Activated naive CD8-positive, alpha-beta T cell treated with anti-CD3 and anti-CD28 coated beads, Interleukin-2, amount 50 U/mL, for 16 hours (primary cell): ENCODE measurements at places on chromosomes 1 and 21.

GRCh38 chr21:36698385-36698980 lies 432 bp upstream of the SIM2 start:
- DNase-seq = no peak

DNA sequence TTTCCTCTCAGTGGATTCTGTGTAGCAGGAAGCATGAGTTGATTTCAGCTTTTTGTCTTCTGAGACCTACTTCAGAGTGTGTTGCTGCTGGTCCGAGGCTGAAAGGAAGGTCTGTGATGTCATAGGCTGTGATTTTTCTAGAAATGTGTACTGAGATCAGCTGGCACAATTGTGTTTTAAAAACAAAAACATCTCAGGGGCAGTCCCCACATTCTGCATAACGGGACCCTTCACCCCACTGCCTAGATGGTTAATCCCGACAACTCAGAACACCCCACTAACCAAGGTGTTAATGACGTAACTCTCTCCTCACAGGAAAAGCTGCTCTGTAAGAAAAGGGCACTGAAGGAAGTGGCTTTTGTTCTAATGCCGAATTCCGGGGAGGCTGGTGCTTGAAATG lies 59.8 kb upstream of the PPP2R5A start:
- DNase-seq = no peak

- DNase-seq = no peak
Observed at GRCh38 chr1:162726555-162726954, 63.9 kb upstream of the HSD17B7 start.

DNA sequence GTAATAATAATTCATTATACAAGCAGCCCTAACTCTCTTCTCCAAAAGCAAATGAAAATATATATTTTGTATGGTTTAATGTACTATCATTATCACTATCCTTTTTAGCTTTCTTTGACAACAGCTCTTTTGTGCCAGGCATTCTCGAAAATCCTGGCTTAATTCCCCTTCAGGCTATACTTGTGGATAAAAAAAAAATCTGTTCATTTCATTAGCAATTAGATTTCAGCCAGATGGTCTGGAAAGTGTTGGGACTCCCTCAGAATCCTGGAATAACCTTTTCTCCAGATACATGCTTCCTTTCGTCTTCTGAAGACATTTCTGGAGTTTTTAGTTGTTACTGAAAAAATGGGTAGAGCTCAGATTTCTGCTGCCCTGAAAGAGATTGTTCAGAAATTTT lies 83.4 kb upstream of the PLPPR4 start:
- DNase-seq = no peak

DNA sequence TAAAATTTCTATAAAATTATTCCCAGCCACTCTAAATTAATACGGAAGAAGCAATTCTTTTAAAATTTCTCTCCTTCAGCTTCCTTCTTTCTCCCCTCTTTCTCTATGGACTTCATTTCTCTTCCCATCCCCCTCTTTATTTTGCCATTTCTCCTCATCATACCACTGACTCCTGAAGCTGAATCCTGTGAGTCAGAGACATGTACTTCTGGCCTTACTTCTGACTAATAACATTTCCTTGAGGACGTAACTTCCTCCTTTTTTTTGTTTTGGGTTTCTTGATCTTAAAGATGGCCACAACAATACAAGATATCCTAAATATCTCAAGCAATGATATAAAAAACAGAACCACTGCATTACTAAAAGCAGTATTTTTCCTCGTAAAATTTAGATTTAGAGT lies 63.6 kb upstream of the DENND1B start:
- DNase-seq = no peak

GRCh38 chr1:236063919-236064673 lies 794 bp downstream of the NID1 start:
- no peak for DNase-seq

GRCh38 chr1:214549604-214550003 lies 1.8 kb downstream of the PTPN14 start:
- DNase-seq = no peak

DNA sequence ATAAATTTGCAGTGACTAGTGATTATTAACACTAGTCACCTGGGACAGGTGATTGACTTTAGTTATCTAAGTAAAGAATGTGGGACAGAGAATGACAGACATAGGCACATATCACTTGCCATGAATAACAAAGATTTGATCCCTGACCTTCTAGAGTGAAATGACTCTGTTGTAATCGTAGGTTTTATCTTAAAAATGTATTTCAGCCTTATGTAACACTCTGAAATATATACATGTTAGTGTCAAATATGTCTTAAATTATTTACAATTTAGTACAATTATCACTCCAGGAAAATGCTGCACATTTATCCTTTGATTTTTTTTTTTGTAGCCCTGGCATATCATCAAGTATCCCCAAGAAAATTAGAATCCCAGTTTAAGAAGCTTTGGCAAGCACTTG lies 186.4 kb upstream of the PTGFR start:
- DNase-seq = no peak

DNA sequence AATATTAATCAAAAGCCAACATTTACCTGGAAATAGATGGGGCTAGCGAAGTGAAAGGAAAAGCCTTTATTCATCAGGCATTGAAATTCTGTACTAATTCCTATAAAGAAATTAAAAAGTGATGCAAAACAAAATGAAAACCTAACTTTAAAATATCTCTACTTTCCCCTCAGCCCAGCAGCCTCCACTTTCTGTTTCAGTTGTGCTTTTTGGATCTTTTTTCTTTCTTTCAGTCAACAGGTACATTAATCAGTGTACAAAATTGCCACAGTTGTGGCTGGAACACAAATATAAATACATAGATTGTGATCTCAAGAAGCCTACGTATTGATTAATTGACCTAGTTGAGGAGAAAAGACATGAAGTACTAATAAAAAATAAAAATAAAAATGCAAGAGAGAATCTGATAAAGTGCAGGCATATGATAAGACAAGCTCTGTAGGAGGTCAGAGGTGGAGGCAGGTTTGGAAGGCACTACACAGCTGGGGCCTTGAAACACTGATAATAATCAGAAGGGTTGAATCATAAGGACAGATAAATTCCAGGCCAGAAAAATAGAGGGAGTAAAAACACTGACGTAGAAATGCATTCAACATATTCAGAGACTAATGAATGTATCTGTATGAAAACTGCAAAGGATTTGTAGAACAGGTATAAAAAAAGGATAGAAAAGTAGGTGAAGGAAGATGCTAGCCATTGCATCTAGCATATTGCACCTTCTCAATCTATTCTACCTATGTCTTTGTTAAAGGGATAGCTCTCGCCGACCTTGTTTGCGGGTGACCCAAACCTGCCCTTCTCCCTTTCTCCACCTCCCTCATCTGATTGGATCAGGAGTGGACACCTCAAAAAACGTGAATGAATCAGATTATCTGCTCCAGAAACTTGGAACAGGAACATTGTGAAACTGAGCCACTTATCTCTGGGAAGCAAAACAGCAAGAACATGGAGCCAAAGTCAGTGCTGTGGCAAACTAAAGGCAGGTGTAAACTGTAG lies 607.8 kb upstream of the ADGRL2 start:
- no peak for DNase-seq

- no peak for DNase-seq
Observed at GRCh38 chr1:19010503-19010902, 54.0 kb upstream of the IFFO2 start.

- no peak for DNase-seq
Observed at GRCh38 chr1:229869687-229870086, 197.4 kb upstream of the GALNT2 start.

- DNase-seq = no peak
Observed at GRCh38 chr1:9737057-9737456, 85.5 kb downstream of the PIK3CD start.

- DNase-seq = no peak
Observed at GRCh38 chr1:168949672-168950071, 156.8 kb upstream of the ATP1B1 start.

DNA sequence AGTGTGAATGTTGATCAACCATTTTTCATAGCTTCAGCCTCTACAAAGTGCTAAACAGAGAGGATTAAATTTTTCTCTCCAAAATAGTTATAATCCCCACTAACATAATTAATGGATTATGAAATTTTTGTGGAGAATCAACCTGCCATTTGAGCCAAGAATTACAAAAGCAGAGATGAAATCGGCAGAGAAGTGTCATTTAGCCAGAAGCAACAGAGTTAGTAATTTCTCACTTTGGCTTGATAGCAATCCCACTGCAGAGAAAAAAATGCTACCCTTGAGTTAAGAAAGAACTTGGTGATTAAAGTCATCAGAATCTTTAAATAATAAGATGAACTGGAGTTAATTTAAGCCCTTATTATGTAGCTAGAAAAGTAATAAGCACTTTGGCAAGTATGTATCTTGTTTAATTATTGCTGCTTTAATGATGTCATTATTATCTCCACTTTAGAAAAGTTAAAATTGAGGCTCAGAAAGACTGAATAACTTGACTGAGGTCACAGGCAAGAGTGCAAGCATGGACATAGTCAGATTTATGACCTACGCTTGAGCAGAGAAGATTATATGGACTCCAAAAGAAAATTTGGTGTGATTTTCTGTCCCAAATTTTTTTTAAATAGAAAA lies 37.3 kb downstream of the RGS4 start:
- no peak for DNase-seq

DNA sequence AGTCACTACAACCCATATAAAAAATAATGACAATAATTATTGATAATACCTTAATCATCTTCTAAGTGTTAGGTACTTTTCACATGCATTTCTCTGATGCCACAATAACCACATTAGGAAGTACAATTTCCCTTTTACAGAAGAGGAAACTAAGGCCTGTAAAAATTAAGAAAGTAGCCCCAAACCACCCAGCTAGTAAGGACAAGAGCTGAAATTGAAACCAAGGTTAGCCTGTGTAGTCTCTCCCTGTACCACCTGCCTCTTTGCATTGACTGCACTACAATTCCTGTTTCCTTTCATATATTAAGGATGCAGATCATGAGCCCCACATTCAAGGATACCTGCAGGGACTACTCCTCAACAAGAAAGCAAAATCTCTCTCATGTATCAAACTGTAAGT lies 288.8 kb downstream of the GPATCH2 start:
- DNase-seq = no peak

DNA sequence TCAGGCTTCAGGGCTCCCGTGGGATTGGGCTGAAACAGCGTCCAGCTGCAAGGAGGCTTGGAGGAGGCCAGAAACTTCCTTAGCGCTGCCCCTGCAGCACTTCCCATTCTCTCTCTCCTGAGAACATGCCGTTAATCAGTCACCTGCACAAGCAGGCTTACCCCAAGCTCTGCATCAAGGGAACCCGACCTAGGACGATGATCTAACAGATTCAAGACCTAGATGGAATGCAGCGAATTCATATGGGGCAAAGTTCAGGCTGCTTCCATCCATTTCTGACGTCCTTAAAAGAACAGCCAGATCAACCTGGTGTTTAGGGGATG lies 114.1 kb downstream of the ERG start:
- no peak for DNase-seq

DNA sequence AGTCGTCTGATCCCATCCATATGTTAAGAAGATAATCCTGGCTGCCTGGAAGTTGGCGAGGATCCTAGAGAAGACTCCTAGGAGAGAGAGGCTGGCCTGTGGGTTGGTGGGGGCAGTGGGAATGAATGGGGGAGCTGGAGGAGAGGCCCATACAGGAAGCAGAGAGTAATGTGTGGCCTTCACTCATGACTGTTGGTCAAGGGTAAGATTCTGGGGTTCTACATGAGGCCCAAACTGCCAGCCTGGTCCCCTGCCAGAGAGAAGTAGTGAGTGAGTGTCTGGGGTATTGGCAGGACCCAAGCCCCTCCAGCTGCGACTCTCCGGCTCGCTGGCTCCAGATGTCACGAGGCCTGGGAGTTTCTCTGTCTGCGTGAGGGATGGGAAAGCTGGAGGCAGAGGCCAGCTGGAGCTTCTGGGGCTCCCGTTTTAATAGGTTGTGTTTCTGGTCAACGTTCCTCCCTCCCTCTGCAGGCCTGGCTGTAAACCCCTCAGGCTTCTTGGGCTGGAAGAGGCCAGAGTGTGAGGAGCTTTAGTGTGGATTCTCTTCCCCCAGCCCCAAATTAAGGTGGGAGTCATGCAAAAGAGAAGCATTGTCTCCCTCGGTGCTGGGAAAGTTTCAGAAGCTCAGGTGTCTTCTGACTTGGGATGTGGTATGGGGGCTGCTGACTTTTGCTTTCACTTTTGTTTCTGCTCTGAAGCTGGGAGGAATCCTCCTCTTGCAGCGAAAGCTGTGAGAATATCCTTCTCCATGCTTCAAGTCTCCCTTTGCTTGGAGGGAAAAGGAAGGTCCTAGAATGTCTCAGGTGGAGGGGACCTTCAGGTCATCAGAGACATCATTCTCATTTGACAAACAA lies 2.6 kb downstream of the TMEM51 start:
- no peak for DNase-seq

DNA sequence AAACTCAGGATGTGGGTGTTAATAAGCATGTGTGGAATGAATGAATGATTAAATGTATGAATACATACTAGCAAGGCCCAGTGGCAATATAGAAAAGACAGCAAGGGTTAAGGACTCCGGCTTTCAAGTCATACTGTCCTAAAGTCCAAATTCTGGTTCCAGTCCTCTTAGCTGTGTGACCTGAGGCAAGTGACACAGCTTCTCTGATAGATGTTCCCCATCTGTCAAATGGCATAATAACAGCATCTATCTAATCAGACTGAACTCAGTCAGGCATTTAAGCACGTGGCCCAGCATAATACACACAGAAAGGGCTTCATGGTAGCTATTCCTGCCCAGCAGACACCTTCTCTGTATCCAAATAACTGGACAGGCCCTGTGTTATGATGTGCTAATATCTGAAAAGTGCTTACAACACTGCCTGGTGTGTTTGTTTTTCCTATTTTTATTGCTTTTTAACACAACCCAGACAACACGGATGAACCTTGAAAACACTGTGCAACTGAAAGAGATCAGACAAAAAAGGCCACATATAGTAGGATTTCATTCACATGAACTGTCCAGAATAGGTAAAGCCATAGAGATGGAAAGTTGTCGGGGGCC lies 12.4 kb downstream of the ASAP3 start:
- DNase-seq = no peak

DNA sequence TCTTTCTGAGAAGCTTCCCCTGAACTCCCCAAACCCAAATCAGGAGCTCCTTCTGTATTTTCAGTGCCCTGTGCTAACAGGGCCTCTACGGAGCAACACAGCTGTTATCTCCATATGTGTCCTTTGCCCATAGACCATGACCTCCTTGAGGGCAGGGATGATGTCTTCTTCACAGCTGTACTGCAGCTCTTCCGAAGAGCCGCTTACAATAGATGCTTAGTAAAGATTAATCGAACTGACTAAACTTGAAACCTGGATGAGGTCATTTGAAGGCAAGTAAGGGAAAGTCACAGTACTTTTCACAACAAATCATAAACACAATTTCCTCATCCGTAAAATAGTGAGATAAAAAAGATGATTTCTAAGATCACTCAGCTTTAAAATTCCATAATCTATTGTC lies 4.4 kb upstream of the KCNN3 start:
- DNase-seq = no peak

- no peak for DNase-seq
Observed at GRCh38 chr1:20578721-20579395, 10.0 kb upstream of the CDA start.
